ENCODE measurements at places on chromosomes 2 and 18.
A peak's percentile ranks its signal among the peaks of the same experiment; 100 is the strongest.

DNA sequence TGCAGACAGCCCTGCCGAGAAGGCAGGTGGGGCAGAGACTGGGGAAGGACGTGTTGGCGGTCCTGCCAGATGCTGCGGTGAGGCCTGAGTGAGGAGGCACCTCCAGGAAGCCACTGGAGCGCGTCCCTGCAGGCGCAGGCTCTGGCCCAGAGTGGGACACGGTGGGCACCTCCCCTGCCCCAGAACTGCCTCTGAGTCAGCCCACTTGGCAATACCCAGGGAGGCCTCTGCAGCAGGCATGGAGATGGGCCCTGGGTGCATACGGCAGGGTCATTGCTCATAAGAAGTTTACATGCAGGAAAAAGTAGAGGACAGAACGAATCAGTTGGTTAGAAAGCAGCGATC, 195.9 kb downstream of the TFCP2L1 start:
- DNase-seq = no peak

DNA sequence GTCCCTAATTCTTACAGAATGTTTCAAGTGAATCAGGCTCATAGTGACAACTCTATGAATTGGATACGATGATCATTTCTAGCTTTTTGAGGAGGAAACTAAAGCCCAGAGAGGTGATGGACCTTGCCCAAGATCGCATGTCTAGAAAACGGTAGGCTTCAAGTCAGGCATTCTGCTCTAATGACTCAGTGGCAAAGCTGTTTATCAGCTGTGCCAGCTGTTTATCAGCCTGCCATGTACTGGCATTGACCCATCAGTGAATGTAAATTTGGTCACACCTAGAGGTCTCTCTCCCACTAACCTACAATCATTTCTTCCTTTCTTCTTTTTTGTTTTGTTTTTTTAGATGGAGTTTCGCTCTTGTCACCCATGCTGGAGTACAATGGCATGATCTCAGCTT, 6.1 kb upstream of the DAW1 start:
- no peak for DNase-seq

DNA sequence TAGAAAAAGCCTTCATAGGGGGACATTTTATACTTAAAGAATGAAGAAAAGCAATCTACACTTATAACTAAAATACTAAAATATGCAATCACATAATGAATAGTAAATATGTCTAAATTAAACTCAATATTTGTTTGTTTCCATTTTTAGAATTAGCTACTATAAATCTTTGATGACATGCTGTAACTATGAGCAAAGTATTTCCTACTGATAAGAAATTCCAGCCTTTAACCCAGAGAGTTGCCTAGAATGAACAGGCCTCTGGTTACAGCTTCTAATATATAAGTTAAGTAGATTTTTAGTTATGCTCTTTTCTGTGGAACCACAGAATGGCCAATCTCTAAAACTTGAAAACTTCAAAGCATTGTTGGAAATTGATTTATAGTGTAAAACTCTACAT, 1465.6 kb upstream of the ZEB2 start:
- DNase-seq = no peak

DNA sequence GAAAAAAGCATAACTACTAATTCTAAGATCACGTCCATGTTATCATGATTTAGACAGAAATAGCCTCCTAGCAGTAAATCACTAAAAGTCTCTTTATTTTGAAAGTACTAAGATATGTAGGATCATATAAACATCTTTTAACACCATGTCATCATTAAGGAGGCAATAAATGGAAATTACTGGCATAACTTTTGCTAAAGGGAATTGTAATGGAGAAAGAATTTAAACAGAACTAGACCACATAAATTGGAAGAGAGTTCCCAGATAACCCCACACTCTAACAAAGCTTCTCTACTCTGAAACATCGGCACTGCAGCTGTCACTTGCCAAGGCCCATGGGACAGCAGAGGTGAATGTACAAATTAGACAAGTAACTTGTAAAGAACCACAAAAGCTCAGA, 29.5 kb downstream of the STK39 start:
- no peak for DNase-seq

DNA sequence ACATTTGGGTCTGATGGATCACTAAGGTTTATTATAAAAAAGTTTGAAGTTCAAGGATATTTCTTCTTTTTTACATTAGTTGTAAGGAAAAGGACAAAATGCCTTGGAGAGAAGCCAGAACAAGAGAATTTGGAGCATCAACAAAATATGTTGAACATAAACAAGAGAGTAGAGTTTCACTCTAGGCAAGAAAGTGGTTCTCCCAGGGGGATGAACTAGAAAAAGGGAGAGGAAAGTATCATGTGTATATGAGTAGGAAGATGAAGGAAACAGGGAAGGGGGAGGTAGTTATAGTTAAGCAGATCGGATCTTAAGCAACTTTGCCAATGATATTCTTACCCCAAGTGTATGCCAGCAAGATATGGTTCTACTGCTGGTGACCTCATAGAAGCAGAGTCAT, 63.8 kb upstream of the GALNT3 start:
- DNase-seq = no peak

DNA sequence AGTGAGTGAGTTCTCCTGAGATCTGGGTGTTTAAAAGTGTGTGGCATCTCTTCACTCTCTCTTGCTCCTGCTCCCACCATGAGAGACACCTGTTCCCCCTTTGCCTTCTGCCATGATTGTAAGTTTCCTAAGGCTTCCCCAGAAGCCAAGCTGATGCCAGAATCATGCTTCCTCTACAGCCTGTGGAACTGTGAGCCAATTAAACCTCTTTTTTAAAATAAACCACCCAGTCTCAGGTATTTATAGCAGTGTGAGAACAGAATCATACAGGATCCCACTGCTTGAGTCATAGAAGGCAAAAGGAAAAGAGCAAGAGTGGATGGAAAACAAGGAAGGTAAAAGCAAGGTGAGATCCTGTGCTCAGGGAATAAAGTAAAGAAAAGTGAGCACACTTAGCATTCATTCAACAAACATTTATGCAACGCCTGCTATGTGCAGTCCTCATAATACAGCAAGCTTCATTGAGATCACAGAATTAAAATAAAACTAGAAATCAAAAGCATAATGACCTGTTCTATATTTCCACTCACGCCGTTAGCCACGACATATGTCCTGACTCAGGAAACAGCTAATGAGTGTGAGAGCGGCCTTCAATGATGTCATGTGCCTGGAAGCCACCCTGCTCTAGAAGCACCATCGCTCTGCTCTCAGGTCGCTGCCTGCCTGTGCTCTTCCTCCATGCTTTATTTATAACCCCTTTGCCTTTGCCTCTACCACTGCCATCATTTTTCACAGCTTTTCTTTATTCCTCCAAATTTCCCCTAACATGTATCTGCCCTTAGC, 11.3 kb upstream of the COPS8 start:
- no peak for DNase-seq

DNA sequence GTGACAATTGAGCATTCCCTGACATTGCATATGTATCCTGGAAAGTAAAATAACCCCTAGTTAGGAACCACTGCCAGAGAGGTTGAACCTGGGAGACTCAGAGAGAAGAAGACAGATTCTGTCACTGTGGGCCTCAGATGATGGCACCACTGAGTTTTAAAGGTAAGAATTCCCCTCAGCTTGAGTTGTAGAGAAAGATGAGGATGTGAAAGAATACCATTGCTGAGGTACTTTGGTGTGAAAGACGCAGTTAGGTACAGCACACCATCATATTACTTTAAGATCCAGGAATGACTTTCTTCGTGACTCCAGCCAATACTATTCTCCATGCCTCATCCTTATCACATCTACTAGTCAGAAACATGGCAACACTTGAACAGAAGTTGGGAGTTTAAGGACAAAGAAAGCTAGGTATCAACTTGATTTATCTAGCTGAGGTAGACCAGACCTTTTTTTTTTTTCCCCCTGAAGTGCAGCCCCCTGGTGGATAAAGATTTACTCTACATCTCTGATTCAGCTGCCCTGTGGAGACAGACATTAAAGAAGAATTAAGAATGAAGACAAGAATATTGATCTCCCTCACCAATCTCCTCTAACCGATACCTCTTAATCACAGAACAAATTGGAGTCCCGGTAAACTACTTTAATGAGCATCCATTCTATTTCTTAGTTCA, 630.5 kb upstream of the FANCL start:
- no peak for DNase-seq

- DNase-seq = peak; percentile 22
These were observed 63.6 kb downstream of the CLHC1 start for GRCh38 chr2:55168221-55169154.

- DNase-seq = no peak
These were observed 178.7 kb downstream of the ALK start for GRCh38 chr2:29742656-29743055.

GRCh38 chr2:196839574-196839973, 30.4 kb upstream of the C2orf66 start:
- DNase-seq = no peak

DNA sequence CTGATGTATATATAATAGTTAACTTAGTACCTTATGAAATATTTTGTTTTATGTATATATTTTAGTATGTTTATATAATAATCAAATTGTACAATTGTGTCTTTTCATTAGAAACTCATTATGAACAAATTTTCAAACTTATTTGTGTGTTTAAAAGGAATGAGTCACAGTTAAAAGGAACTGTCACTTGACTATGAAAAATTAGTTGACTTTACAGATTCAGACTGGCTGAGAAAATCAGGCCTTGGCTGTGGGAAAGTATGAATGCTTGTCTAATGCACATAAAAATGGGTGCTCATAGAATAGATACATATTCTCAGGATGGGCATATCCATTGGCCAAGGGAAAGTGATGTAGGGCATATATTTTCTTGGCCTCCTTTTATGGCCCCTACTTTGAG, 576.8 kb downstream of the SATB2 start:
- no peak for DNase-seq

GRCh38 chr2:70133491-70134322, 46.4 kb downstream of the PCBP1 start:
- no peak for DNase-seq

GRCh38 chr2:74747411-74748080, 86.4 kb upstream of the HK2 start:
- no peak for DNase-seq

DNA sequence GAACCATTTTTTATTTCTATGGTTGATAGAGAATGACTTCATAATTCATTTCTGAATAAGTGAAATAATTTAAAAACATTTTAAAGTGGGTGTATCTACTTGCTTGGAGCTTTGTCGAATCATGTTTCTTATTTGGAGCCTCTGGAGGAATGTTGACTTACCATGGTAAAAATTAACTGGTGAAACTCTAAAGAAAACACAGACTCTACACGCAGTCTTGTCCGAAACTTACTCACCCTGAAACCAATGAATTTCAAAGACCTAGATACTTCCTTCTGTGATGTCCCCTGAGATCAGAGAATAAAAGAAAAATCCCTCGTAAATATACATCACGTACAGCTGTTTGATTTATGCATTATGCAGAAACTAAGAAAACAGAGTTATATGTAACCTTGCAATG, 665.2 kb upstream of the NRXN1 start:
- DNase-seq = no peak

DNA sequence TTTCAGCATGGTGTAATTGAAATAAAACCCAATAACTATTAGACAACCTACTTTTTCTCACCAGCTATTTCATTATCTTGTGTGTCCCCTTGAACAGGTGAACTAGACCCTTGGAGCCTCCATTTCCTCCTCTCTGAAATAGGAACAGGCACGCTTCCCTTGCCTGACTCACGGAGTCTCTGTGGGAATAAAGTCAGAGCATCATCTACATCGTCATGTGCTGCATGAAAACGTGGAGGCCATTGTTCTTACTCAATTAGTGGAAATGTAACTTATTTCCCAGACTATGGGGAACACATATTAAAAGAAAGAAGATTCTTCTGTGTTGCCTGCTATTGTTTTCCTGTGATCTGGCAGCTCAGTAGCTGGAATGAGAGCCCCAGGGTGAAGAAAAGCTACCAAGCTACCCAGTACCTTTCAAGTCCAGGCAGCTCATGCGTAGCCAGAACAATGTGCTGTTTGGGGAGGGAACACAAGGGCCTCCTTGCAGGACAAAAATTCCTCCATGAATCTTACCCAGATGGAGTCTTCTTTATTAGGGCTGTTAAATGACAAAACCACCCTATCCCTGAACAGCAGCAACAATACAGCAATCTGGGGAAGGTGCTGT, 59.8 kb downstream of the SOX11 start:
- DNase-seq = no peak

DNA sequence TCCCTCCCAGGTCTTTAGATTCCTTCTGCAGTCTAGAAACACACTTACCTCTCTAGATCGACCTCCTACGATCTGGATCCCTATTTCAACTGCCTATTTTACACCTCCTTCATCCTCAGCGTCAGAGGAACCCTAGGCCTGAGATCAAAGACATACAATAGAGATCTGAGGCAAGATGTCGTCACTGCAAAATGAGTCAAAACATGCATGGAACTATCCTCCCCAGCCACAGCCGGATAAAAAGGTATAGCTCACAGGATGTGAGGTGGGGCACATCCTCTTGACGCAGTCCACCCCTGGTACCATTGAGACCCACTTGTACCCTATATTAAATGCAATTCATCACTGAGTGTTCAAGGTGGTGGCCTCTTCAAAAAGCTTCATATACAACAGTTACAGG, 63.7 kb upstream of the DNAJC10 start:
- DNase-seq = peak; percentile 4

DNA sequence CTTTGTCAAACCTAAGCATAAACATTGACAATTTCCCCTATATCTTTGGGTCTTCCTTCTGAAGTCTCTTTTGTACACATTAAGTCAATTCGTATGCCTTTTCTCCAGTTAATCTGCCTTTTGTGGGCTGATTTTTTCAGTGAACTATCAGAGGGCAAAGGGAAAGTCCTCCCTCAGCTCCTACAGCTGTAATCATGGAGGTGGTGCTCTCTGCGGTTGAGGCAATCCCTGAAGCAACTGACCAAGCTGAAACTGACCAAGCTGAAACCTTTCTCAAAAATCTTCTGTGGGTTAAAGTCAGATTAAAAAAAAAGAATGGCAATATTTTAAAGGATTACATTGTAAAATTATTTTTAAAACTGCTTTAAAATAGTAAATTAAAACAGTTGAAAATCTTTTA, 105.8 kb upstream of the DNAJC10 start:
- no peak for DNase-seq

DNA sequence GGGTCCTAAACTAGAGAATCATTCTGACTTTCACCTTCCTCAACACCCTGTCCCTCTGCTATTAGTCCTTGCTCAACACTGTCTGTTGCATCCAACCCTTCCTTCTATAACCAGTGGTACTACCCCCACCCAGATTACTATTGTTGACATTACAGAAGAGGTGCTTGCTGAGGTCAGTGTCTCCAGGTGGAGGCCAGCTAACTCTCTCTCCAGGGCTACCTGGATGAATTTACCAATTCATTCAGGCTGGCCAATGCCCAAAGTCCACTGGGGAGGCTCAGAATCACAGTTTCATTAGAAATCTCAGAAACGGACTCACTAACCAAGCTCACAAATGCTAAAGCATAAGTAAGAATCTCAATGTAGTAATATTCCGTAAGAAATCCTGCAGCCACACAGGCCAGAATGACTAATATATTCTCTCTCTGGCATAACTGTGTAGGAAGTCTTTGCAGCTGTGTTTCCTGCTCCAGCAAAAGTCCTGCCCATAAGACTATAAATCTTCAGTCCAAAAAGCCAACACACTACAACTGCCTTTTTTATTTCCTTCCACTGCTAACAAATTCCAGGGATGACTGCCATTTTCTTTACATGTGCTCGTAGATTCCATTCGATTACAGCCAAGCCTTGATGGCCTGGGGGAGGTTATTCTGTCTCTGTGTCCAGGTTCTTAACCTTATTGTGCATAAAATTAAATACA, 10.0 kb upstream of the TTR start:
- DNase-seq = no peak

GRCh38 chr2:73969356-73969755, 15.4 kb upstream of the TET3 start:
- no peak for DNase-seq

GRCh38 chr2:238487652-238488346, 61.1 kb downstream of the ASB1 start:
- no peak for DNase-seq

GRCh38 chr2:173513107-173513727, 158.5 kb downstream of the CDCA7 start:
- DNase-seq = no peak

Data from activated CD4-positive, alpha-beta T cell treated with anti-CD3 and anti-CD28 coated beads, Interleukin-2, amount 50 U/mL, for 4 hours (primary cell).